ENCODE measurements at places on chromosomes 2 and 18.

DNA sequence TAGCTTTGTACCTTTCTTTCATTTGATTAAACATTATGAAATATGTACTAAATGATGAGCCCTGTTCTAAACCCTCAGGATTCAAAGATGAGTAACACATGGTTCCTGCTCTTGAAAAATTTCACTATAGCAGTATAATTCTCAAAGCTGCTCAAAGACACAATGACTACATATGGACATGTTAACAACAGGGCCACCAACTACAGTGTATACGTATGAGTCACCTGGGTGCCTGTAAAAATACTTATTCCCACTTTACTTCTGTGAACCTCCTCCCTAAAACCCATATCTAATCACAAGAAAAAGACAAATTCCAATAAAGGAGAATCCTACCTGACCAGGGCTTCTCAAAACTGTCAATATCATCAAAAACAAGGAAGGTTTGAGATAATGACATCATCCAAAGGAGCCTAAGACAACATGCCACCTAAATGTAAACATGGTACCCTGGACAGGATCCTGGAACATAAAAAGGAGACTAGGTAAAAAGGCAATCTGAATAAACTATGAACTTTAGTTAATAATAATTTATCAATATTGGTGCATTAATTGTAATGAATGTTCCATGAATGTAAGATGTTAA lies 84.7 kb downstream of the FAM161A start:
- no peak for DNase-seq

DNA sequence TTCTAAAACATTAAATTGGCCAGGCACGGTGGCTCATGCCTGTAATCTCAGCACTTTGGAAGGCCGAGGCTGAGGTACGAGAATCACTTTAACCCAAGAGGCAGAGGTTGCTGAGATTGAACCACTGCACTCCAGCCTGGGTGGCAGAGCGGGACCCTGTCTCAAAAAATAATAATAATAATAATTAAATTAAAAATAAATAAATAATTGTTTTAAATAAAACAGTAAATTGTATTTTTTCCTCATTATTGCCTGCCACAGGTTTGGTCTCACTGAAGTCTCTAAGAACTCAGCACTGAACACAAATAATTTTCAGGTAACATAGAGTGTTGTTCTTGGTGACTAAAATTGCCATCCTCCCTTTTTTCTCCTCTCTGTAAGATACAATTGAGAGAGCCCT lies 19.8 kb downstream of the COL5A2 start:
- DNase-seq, result no peak

GRCh38 chr2:220182790-220183189 lies 555.4 kb downstream of the SLC4A3 start:
- no peak for DNase-seq

- DNase-seq, result no peak
Measured at GRCh38 chr2:238704471-238705225, 143.2 kb upstream of the TWIST2 start.

- DNase-seq, result no peak
Measured at GRCh38 chr2:99729104-99730025, 239.5 kb upstream of the REV1 start.
